ENCODE measurements at places on chromosomes 3 and 15. TPM values are rescaled to one million over a fixed set of nuclear protein-coding genes. Genes with fewer than 3 reads are reported as not detected.

TRA2B gene
- 137 TPM for total RNA-seq

P3H2 gene
- 41.9 TPM for total RNA-seq

ITPR1 gene
- 12.5 TPM for total RNA-seq

TRH gene
- total RNA-seq: not detected

FAM174B gene
- 51.1 TPM for total RNA-seq

ADCY5 gene
- total RNA-seq: not detected

A4GNT gene
- not detected for total RNA-seq

CAMP gene
- total RNA-seq: not detected

MESP2 gene
- 0.15 TPM for total RNA-seq

DNA sequence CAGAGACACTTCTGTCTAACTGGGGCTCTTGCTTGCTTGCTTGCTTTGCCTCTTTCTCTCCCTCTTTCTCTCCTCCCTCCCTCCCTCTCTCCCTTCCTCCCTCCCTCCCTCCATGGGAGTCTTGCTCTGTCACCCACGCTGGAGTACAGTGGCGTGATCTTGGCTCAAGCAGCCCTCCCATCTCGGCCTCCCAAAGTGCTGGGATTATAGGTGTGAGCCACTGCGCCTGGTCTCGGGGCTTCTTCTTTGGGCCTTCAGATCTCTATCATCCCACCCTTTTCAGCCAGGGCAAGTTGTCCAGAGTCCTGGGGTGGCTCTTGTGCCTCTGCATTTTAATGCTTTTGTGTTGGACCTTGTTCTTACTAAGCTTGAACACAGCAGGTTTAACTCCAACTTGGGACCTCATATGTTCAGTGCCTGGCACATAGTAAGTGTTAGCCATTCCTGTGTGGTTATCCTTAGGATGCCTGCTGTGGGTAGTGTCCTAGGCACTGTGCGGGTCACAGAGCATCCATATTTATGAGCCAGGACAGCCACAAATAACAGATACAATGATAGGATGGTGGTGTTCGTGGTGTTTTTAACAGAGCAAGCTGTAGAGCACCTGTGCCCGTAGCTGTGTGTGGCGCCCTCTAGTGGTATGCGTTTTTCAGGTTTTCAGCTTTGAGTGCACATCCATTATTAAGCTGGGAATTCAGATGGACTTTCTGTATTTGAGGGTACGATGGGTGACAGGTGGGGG, 75.1 kb downstream of the CCK start:
- DNase-seq: no peak

DNA sequence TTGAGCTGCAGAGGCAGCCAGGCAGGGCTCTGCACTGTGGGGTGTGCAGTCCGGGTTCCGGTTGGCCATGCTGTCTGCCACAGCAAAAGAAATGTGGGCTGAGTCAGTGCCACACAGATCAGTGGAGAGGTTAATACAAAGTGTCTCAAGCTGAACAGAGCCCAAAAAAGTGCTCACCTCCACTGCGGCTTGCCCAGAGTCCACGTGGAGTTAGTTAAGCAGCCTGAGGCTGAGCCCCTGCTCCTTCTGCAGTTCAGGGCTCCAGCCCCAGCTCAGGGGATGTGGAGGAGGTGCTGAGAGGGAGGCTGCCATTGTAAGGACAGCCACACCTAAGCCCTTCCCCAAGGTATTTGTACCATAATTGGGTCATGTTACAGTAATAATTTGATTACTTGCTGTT, 85.3 kb downstream of the LRRK1 start:
- no peak for DNase-seq

DNA sequence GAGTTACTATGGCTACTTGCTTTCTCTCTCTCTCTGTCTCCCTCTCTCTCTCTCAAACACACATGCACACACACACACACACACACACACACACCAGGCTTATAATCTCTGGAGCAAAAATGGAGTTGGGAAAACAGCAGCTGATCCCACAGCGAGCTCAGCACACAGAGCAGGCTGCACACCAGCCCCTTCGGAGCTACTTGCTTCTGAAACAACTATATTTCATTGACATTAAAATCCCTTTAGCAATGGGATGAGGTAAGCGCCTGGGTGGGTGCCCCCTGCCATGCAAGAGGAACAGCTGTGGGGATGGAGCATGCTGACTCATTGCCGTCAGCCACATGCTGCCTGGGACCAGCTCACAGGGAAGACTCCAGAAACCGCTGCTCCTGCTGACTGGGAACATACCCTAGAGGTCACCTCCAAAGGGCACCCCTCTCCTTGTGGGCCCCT, 45.7 kb downstream of the B3GNT5 start:
- DNase-seq: no peak

- no peak for DNase-seq
Observed at GRCh38 chr3:96970211-96970610, 155.8 kb downstream of the EPHA6 start.

DNA sequence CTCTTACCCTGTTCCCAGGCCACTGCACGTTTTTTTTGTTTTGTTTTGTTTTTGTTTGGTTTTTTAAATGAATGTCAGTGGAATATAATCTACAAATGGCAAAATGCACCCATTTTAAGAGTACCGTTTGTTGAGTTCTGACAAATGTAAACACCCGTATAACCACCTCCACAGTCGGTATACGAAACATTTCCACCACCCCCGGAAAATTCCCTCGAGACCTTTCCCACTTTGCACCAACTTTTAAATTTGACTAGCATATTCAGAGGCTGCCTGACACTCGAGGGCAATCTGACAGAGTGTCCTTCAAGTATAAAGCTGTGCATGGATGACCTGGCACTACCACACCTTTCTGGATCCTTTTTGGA, 613 bp upstream of the ARHGEF3 start:
- no peak for DNase-seq

DNA sequence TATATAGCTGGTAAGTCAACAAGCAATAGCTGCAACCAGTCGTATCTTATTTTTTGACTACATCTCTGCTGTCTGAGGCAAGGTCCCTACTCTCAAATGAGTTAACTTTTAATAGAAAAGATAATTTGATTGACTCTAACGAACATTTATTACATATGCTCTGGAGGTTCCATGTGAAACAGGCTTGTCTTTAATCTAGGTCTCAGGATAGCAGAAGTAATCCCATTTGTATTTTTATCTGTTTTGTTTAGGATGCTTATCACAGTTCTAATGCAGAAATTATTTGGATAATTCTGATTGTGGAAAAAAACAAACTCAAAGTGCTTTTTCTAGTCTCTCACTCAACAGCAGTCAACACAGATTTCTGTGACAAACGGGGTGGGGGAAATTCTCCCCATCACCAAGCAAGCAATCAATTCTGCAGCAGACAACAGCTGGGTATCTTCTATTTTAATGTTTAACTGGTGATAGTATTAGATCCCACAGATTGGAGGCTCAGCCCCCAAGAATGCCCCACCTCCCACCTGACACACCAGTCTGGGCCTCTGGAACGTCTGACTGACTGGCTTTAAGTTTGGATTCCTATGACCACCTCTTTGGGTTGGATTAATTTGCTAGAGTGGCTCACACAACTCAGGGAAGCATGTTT, 58.8 kb downstream of the ITPR1 start:
- DNase-seq: no peak

- no peak for DNase-seq
Observed at GRCh38 chr3:64961301-64961700, 273.5 kb upstream of the ADAMTS9 start.

- DNase-seq: peak; percentile 23
Observed at GRCh38 chr3:125257536-125257935, 45.0 kb upstream of the SLC12A8 start.

DNA sequence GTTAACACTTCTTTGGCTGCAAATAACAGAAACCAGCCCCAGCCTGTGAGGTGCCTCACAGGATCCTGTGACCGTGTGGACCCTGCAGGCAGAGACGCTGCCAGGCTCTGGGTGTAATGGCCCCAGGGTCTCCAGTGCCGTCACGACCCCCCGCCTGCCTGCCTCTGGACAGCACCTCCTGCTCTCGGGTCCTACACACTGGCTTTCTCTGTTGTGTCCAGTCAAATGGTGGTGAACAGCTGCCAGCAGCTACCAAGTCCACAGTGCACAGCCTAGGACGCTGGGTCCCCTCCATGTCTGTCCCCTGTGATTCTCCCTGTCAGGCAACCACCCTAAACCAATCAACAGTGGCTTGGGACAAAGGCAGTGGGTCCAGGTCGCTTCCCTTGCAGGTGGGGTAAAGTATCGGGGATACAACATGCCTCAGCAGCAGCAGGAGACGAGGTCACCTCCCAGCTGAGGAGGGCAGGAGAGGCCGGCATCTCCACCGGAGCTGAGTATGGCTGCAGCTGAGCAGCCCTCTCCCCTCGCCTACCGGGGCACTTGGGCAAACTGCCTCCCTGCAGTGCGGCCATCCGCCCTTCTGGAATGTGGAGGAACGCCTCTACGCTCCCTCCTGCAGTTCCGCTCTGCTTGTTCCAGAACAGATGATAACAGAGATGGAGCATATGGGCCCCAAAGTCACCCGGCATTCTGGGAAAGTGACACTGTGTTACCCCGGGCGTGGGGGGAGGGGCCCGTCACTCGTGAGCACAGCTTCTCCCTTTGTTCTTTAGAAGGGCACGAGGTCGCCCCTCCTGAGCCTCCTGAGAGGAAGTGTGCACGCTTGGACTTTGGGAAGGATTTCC, 21.1 kb upstream of the SKOR1 start:
- DNase-seq: no peak

DNA sequence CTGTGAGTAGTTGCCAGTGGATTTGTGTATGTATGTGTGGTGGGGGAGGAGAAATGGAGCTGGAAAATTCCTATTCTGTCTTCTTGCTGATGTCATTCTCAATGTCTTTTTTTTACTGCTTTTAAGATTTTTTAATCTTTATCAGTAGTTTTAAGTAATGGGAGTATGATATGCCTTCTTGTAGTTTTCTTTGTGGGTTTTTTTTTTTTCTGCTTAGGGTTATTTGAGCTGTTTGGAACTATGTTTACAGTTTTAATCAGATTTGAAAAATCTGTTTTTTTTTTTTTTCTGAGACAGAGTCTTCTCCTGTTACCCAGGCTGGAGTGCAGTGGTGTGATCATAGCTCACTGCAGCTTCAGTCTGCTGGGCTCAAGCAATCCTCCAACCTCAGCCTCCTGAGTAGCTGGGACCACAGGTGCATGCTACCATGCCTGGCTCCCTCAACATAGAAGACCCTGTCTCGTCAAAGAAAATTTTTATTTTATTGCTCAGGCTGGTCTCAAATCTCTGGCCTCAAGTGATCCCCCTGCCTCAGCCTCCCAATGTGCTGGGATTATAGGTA, 37.1 kb downstream of the RPL39L start:
- DNase-seq: no peak

GRCh38 chr3:129626744-129627349, 20.4 kb upstream of the PLXND1 start:
- DNase-seq: no peak

- DNase-seq: no peak
Observed at GRCh38 chr3:107077391-107077790, 299.8 kb upstream of the CCDC54 start.

DNA sequence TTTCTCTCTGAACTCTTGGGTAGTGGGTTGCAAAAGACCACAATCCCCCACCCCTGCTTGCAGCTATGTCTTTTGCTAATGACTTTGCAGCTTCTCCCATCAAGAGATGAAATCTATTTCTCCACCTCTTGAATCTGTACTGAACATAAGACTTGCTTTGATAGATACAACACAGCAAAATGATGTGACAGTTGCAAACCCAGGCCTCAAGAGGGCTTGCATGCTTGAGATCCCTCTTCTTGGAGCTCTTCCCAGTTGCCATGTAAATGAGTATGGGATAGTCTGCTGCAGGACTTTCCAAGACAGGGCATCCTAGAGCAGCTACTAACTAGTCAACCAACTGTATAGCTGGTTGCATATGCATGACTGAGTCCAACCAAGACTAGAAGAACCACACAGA, 783.6 kb downstream of the PDCD6IP start:
- DNase-seq: no peak

DNA sequence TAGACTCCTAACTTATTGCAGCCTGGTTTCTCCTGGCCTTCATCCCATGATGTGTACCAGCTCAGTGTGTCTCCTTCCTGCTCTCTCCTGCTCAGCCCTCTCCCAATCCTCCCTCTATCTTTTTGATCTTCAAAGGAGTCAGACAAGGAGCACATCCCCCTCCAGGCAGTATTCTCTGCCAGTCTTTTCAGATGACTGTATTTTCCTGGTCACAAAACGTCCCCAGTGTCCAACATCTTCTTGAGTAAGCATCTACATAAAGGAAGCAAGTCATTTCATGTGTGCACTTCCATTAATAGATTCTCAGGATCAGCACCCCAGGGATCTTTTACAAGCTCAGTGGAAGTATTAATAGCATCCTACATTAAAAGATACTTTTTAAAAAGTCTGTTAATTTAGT, 148.9 kb upstream of the THBS1 start:
- no peak for DNase-seq

DNA sequence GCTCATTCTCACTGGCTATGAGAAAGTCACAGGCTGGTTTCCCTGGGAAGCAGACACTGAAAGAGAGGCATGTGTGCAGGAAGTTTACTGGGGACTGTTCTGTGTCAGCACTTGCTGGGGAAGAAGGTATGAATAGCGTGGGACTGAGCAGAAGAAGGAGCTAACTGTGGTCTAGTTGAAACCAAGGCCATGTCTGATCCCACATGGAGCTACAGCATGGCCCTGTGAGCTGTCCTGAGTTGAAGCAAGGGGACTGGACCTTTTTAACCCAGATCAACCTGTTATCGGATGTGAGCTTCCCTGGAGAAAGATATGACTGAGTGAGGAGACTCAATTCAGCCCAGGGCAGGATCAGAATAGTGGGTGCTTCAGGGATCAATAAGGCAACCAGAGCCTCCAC, 53.7 kb downstream of the DCLK3 start:
- no peak for DNase-seq

GRCh38 chr3:192246847-192247559, 480.3 kb downstream of the FGF12 start:
- no peak for DNase-seq

- no peak for DNase-seq
Observed at GRCh38 chr3:101842245-101842934, 6.9 kb upstream of the NFKBIZ start.

DNA sequence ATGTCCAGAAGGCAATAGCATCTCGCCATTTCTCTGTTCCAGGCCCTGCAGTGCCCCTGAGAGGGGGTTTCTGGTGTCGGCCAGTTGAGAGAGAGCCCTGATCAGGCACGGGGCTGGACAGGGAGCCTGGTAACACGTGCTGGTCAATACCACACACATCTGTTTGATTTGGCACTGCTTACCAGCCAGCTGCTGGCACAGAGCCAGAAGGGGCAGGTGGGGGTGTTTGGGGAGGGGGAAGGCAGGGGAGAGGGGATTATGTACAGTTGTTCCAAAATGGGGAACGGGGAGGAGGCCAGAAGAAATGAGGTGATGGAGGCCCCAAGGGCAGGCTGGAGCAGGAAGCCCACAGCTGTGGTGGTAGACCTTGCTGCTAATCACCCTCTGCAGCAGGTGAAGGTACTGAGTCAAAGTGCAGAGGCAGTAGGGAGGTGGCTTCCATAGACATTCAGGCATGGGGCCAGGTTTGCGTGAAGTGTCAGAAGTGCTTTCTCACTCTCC, 153.5 kb upstream of the LPP start:
- DNase-seq: no peak

- DNase-seq: no peak
Observed at GRCh38 chr15:52281085-52282035, 14.2 kb downstream of the MYO5C start.

Measured in glomerular endothelial cell (primary cell).